ENCODE measurements at places on chromosomes 13 and 19. TPM values are rescaled to one million over a fixed set of nuclear protein-coding genes. Genes with fewer than 3 reads are reported as not detected.
A peak's percentile ranks its signal among the peaks of the same experiment; 100 is the strongest.

Gene ZNF583
- 3.1 TPM for polyA plus RNA-seq

Gene ZNF850
- polyA plus RNA-seq, result 0.13 TPM

DNA sequence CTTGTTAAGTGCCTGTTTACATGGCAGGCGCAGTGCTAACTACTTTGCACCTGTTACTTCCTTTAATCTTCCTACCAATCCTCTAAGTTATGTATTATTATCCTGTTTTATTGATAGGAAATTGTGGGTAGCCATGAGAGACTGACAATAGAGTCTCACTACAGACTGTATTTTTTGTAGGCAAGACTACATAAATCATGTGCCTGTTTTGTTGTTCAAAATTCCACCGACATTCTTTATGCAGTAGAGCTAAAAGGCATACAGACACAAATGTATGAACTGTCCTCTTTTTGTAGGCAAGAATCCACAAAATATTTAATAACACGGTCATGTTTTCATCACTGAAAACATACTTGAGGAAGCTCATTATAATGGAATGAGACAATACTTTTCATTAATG, 205.5 kb downstream of the NALCN start:
- no peak for DNase-seq

DNA sequence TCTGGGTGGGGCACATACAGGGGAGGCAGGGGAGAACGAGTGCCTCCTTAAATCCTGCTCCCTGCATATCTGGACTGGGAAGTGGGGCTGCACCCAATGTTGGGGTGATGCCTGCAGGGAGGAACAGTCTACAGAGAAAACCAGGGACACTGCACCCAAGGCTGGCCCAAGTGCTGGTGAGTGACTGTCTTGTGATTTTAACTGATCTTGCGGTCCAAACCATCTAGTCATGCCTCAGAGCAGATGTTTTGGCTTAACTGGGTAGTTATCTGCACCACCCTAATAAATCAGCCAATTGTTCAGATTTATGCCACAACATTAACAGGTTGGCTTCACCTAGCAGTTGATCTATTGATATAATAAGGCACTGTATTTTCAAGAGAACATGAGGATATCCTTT, 219.2 kb upstream of the IRS2 start:
- DNase-seq, result no peak

Gene ZIK1
- polyA plus RNA-seq, result not detected

GRCh38 chr19:39428283-39429112, 7.3 kb downstream of the RPS16 start:
- peak; percentile 90 for DNase-seq

- DNase-seq, result no peak
Measured at GRCh38 chr13:20828539-20829364, 55.0 kb upstream of the EEF1AKMT1 start.

Gene PDE4C
- polyA plus RNA-seq, result 0.03 TPM

Gene CTXN1
- 0.51 TPM for polyA plus RNA-seq

- DNase-seq, result no peak
Measured at GRCh38 chr13:75181906-75182305, 300.1 kb downstream of the TBC1D4 start.

- no peak for DNase-seq
Measured at GRCh38 chr19:16836115-16837034, 7.2 kb downstream of the SIN3B start.
